ENCODE measurements at places on chromosomes 16 and 17. TPM values are rescaled to one million over a fixed set of nuclear protein-coding genes. Genes with fewer than 3 reads are reported as not detected.

DNA sequence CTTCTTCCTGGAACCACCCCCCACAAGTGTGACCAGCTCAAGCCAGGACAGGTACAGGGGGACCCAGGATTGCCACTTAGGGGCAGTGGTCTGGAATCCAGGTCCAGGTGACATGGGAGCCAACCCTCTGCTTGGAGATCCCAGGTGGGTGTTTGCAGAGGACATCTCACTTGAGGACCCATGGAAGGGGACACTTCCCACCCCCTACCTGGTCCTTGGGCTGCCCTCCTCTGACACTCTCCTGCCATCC is 145.5 kb downstream of the SEC14L1 start:
- no peak for DNase-seq

GRCh38 chr17:77602062-77602746 is 356.3 kb upstream of the TNRC6C start:
- DNase-seq: peak; percentile 74

GRCh38 chr17:44911133-44912001 is 3.9 kb downstream of the GFAP start:
- peak; percentile 44 for DNase-seq

The GAS2L2 gene
- total RNA-seq: not detected

The VAC14 gene
- total RNA-seq: 34.5 TPM

GRCh38 chr17:10683853-10684252 is 13.5 kb downstream of the SCO1 start:
- peak; percentile 37 for DNase-seq

DNA sequence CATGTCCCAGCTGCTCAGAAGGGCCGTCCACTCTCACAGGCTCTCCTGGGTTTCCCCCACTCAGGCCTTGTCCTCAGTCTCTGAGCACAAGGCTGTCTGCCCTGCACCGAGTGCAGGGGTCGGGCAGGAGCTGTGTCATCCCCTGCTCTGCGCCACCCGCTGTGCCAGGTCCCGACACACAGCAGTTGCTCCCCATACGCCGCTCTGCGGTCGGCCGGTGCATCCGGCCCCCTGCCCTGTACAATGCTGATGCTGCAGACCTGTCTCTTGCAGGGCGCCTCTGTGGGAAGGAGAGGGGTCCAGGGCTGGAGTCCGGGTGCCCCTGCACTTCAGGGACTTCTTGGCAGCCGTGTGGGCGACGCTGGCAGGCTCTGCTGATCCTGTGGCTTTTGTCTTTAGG is 6.1 kb downstream of the TSC2 start:
- no peak for DNase-seq

DNA sequence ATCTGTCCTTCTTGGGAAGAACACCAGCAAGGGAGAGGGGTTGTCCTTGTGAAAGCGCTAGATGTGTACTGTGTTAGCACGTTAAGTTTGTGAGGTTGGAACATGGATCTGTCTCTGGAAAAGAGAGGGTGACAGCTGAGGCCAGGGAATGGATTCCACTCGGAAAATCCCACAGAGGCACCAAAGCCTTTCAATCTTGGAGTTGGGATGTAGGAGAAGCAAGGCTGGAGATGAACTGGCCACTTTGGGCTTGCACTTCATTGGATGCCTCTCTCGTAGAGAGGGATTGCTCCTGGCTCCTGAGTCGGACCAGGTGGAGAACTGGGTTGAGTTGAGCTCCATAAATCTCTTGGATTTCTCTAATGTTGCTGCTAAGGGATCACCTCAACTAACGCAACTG is 67.2 kb downstream of the CCDC182 start:
- DNase-seq: no peak

GRCh38 chr17:7580604-7581575 is 1.5 kb downstream of the CD68 start:
- DNase-seq: no peak

DNA sequence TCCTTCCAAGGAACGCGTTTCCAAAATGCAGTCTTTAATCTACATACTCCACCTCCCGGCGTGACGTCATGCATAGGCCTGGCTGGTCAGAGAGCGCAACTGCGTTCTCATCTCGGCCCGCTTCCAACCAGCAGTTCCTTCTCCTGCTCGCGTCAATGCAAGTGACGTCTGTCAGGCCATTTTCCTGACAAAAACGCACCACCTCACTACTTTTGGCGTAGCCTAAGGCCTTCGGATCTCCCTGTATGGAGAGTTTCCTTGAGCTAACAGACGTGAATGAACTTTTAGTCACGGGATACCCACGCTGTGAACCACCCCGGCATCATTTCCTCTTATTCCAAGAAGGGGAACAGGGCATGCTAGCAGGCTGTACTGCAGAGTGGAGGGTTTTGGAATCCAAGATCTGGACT is 25.0 kb downstream of the TEX14 start:
- DNase-seq: peak; percentile 65

DNA sequence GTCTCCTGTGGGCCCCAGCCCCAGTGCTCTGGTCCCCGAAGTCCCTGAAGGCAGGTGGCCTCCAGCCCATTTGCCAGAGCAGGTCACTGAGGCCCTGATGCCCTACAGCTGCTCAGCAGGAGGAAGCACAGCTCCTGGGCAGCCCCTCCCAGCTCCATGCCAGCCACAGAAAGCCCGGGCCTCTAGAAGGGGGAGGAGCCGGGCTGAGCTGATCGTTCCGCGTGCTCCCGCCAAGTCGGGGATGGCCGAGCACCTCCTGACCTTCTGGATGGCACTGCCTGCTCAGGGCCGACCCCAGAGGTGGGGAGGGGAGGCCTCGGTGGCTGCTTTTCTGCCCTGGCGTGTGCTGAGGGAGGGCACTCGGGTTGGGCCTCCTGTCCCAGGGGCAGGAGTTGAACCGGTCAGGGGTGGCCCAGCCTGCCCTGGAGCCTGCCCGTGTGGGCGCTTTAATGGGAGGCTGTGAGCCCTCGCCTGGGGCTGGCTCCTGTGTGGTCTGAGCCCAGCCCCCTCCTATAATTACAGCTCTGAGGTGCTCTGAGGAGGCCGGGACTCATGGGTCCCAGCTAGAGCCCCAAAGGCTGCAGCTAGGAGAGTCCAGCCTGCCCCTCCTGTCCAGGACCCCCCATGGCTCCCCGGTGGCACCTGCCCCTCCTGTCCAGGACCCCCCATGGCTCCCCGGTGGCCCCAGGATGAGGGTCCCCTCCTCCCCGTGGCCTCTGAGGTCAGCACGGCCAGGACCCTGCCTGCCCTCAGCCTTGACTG is 29.7 kb downstream of the ZFPM1 start:
- DNase-seq: no peak

DNA sequence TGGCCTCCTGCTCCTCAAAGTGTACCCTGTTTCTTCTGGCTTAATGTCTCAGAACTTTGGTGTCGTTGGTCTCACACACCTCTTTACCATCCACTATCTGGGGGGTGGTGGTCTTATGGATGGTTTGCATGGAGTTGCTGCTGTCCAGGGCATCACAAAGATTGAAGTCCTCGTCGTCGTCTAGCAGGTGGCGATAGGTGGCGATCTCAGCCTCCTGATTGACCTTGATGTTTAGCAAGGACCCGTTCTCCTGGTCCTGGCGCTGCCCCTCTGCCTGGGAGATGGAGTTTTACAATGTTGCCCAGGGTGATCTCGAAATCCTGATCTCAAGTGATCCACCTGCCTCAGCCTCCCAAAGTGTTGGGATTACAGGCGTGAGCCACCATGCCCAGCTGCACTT is 31.1 kb upstream of the HELZ start:
- no peak for DNase-seq

The FNDC8 gene
- not detected for total RNA-seq

- no peak for DNase-seq
These were observed 5.4 kb upstream of the SLC5A10 start for GRCh38 chr17:18946536-18946935.

- no peak for DNase-seq
These were observed 198 bp upstream of the SHISA9 start for GRCh38 chr16:12901204-12901596.

- DNase-seq: no peak
These were observed 4.5 kb downstream of the TTYH2 start for GRCh38 chr17:74217888-74218287.

- DNase-seq: peak; percentile 99
These were observed 105.8 kb downstream of the NOG start for GRCh38 chr17:56699186-56699894.

The SLC12A3 gene
- not detected for total RNA-seq

DNA sequence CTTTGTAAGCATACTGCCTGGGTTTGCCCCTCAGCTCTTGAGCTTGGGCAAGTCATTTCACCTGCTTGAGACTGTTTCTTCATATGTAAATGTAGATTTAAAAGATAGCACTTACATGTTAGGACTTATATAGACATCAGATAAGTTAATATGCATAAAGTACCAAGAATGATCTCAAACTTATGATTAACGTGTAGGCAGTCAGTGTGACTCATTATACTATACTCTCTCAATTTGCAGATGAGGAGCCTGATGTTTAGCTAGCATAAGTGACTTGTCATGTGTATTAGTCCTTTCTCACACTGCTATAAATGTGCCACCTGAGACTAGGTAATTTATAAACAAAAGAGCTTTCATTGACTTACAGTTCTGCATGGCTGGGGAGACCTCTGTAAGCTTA is 690.5 kb downstream of the KCNJ2 start:
- DNase-seq: no peak

The TNK1 gene
- total RNA-seq: 0.22 TPM

DNA sequence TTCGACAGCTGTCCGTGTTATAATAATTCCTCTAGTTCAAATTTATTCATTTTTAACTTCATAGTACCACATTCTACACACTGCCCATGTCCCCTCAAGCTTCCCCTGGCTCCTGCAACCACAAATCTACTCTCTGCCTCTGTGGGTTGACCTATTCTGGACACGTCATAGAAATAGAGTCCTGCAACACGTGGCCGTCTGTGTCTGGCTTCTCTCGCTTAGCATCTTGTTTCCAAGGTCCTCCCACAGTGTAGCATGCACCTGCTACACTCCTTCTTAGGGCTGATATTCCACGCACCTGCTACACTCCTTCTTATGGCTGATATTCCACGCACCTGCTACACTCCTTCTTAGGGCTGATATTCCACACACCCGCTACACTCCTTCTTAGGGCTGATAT is 16.5 kb downstream of the SCGB1C2 start:
- no peak for DNase-seq

DNA sequence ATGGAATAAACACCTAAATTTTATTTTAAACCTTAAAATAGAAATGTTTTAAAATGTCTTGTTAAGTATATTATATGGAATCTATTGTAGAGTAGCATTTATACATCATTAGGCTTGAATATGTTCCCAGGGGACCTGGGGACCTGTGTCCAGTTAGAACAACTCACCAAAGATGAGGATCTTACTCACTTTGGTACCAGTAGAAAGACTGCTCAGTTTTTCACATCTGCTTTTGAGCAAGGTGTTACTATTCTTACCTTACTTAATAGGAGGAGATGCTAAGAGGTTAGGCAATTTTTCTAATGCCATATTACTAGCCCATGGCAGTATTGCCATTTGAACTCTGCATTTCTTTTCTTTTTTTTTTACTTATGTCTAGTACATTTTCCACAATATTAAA is 14.7 kb downstream of the STXBP4 start:
- no peak for DNase-seq

DNA sequence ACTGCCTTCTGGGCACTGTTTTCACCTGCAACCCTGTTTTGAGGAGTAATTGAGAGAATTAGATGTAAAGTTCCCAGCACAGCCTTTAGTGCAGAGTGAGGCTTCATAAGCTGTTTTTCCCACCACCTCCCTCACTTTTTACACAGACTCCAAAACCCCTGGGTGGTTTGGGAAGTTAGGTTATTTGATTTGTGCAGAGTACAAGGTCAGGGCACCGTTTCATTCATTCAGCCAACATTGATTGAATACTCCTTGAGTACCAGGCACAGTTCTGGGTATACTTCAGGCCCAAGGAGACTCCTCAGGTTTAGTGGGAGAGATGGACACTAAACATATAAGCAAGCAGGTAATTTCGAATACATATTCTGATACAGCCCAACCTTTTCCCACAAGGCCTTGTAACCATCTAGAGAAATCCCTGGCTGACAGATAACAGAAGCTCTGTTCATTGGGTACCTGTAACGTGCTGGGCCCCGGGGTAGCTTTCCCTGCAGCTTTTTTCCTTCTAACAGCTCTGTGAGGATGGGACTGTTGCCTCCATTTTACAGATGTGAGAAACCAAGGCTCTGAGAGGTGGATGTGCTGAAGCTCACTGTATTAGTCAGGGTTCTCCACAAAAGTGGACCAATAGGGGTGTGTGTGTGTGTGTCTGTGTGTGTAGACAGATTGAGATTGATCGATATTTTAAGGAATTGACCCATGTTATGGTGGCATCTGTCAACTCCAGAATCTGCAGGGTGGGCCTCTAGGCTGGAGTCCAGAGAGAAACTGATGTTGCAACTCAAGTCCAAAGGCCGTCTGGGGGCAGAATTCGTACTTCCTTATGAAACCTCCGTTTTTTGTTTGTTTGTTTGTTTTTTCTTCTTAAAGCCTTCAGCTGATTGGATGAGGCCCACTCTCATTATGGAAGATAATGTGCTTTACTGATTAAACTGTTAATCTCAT is 234.7 kb downstream of the SNX29 start:
- no peak for DNase-seq

The CACNG3 gene
- total RNA-seq: not detected

The CNTNAP1 gene
- total RNA-seq: 28.2 TPM

GRCh38 chr16:81610144-81610842 is 165.7 kb downstream of the CMIP start:
- peak; percentile 86 for DNase-seq

The GJD3 gene
- total RNA-seq: 0.36 TPM

The PITPNM3 gene
- 1.2 TPM for total RNA-seq

DNA sequence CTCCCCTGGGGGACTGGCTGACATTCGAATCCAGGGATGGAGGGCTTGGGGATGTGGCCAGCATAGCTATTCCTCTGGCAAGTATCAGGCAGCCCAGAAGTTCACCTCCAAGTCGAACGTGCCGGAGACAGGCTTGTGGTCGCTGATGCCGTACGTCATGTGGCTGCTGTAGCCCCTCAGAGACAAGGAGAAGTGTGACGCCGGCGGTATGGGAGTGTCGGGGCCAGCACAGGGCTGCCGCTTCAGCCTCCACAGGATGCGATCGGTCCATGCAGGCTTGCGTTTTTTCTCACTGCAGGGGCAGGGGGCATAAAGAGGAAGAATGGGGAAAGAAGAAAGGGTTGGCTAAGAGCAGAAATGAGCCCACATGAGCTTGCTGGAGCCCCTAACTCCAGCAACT is 5.3 kb upstream of the MYO1C start:
- DNase-seq: no peak

DNA sequence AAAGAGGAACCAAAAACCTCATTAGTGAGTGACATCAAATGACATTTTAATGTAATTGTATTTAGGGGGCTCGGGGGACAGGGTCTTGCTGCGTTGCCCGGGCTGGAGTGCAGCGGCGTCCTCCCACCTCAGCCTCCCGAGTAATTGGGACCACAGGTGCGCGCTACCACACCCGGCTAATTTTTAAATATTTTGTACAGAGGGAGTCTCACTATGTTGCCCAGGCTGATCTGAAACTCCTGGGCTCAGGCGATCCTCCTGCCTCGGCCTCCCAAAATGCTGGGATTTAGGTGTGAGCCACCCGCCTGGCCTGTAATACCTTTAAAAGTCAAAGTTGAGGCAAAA is 581 bp downstream of the SNRNP25 start:
- DNase-seq: no peak
